ENCODE measurements at places on chromosomes 5 and 9.

DNA sequence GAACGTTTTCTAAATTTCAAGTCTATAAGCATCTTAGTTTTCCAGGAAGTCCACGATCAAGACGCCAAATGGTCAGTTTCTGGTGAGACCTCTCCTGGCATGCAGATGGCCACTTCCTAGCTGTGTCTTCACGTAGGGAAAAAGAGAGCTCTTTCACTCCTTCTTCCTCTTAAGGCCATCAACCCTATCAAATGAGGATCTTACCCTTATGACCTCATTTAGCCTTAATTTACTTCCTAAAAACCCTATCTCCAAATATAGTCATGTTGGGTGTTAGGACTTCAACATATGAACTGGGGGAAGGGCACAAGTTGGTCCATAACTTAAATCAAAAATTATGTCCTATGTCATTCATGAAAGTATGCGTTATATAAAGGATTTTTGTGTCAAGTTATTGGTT, 229.5 kb downstream of the ARL15 start:
- DNase-seq: no peak

GRCh38 chr5:145792840-145793239, 42.3 kb downstream of the PRELID2 start:
- no peak for DNase-seq

DNA sequence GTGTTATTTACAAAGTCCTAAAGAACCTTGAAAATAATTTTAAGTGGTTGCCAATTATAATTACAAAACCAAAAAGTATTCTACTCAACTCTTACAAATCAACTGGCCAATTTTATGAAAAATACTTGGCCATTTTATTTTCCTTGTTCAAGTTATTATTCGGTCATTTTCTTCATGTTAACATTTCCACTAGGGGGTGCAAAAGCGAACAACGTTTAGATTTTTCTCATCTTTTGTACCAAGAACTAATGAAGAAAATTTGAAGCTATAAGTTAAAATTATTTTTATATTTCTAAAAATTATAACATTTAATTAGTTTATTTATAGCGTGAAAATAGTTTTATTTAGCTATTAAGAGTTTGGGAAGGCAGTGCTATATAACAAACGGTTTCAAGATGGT, 1453.3 kb downstream of the MAT2B start:
- no peak for DNase-seq

DNA sequence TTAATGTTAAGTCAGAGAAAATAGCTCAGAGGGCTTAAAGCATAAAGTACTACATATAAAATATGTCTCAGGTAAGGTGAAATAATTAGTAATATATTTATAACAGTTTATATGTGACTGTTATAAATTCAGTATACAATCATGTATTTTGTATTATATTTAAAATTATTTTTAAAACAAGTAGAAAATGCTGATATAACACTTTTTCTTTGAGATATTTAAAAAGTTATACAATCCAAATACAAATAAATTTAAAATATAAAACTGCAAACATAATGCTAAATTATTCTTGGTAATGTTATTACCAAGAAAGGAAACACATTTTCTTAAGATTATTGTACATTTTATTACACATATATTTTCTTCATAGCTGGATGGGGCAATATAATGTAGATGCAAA, 539.9 kb upstream of the CDH9 start:
- DNase-seq: no peak

- DNase-seq: no peak
These were observed 172.6 kb upstream of the RASEF start for GRCh38 chr9:83235526-83235925.
